ENCODE measurements at places on chromosomes 12 and 14.
A peak's percentile ranks its signal among the peaks of the same experiment; 100 is the strongest.

DNA sequence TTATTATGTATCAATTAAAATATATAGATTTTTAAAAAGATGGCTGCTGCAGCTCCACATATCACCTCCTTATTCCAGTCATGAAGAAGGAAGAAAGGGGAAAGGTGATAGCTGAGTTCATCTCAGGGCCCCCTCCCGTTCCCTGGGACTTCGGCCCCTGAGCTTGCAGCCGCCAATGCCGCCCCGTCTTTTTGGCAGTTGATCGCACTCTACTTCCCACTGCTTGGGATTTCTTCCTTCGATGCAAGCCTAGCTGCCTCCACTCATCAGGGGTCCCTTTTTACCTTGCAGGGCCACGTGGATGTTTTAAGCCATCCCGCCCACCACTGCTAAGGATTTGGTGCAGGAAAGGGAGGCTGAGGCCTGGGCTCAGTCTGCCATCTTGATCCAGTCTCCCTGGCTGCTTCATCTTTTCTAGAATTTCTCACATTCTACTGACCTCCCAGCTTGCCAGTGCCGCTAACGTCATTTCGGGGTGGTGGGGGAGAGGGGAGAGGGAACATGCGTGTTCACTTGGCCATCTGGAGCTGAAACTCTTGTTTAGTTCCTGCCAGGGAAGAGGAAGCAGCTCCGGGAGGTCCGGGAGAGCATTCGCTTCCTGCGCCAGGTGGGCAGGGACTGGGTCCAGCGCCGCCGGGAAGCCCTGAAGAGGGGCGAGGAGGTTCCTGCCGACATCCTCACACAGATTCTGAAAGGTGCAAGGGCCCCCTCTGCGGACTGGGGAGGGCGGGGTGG, 31.3 kb downstream of the CYP46A1 start:
- no peak for DNase-seq

GRCh38 chr12:66620688-66621087, 58.2 kb downstream of the GRIP1 start:
- DNase-seq: no peak

GRCh38 chr14:98138666-98139065, 1133.3 kb downstream of the BCL11B start:
- DNase-seq: peak; percentile 48

DNA sequence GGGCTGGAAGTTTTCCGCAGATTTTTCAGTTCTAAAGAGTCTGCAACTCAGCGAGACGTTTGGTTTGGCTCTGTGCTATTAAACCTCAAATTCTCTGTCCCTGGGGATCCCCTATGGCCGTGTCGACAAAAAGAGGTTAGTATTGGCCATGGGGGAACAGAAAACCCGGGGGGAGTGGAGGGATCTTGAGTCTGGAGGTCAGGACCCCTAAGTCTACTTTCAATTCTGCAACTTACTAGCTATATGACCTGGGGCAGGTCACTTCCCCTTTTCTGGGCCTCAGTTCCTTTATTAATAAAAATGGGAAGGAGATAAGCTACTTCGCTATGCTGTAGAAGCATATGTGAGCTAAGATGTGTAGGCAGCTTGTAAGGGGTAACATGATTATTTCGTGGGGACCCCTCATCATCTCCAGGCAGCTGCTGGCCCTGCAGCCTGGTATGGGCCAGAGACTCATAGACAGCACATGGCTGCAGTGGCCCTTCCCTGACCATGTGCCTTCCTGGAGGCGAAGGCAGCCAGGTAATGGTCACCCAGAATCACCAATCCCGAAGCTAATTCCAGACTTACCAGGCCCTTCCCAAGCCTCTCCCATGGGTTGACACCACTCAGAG, 8.6 kb downstream of the ASB2 start:
- no peak for DNase-seq

DNA sequence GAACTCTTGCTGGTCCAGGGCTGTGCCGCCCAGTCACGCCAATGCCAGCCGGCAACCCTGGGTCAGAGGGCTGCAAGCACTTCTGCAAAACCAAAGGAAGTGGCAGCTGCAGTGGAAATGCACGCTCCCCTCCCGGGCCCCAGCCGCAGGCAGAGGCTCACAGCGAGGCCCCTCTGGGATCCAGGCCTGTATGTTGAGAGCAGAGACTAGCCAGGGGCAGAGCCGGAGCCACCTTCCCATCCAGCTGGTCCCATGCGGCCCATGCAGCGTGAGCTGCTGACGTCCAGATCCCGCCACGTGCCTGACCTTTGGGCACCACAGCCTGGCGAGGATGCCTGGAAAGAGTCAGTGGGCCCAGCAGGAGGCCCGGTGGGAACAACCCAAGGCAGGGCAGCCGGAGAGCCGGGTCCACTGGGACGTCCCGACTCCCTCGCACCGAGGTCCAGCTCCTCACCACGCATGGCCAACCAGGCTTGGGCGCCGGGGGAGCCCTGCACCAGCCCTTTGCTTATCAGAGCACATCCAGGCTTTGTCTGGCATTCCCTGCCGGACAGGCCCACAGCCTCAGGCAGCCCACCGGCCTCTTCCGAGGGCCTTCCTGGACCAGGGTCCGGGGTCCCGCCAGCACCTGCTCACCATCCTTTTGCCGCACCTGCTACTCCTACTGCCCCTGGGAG, 4.3 kb downstream of the GPR132 start:
- DNase-seq: no peak

DNA sequence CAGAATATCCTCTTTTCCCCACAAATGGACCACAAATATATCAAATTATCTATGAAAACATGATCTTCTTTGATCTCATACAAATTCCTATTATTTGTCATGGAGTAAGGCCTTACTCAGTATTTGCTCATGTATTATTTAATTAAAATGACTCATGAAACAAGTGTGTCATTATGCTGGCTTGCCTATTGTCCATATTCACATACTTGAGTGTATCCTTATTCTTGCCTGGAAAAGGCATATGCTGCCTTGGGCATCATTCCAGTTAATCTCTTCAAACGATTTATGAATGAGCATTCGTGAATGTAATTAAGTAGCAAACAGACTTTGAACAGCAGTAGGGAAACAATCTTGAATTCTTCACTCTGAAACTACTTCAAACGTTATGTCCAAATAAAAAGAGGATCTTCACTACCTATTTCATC, 22.6 kb upstream of the SNRPF start:
- DNase-seq: no peak

DNA sequence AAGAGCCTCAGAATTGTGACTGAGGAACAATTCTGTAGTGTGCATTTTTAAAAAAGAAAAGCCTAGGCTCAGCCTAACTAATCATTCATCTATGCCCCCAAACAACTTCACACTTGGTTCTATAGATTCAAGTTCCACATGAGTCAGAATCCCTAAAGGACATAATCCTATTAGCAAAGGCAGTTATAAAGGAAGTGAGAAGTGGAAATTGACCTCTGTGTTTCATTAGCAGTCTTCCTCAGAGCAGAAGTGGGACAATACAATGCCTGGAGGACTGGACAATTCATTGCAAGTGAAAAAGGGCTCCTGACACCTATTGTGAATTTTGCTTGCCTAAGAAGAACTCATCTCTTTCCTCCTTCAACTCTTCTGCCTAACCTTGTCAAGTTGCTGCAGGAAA, 222.3 kb downstream of the PTPRO start:
- no peak for DNase-seq

DNA sequence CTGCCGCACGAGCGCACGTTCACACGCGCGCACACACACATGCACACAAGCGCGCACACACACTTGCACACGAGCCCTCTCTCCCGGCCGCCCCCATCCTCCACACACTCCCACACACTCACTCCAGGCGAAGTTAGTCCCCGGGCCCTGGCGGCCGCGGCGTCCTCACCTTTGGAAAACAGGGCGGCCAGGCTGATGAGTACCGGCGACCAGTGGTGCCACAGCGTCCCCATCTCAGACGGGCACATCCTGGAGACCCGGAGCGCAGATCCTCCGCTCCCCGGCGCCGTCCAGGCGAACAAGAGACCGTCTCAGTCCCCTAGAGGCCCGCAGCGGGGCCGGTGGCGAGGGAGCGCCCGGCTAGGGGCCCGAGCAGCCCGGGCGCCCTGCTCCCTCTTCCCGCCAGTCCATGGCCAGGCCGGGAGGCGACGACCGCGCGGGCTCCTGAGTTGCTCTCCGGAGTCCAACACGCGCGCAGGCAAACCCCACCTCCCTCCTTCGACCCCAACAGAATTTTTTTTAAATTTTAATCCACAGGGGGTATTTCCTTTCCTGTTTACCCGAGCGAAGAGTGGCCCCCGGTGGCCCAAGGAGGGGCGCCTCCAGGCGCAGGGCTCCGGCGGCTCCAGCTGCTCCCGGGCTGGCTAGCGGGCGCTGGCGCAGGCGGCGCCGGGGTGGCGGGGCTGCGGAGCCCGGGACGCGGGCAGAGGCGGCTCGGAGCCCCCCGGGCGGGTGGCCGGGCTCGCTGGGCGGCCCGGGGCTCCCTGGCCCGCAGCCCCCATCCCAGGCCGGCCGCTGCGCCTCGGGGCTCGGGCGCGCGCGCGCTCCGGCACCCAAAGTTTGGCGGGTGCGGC, 506 bp downstream of the TMEM132D start:
- DNase-seq: no peak
